CD4-positive, alpha-beta T cell treated with Interleukin-17A for 4 hours (primary cell): ENCODE measurements at places on chromosomes 5 and 9.

DNA sequence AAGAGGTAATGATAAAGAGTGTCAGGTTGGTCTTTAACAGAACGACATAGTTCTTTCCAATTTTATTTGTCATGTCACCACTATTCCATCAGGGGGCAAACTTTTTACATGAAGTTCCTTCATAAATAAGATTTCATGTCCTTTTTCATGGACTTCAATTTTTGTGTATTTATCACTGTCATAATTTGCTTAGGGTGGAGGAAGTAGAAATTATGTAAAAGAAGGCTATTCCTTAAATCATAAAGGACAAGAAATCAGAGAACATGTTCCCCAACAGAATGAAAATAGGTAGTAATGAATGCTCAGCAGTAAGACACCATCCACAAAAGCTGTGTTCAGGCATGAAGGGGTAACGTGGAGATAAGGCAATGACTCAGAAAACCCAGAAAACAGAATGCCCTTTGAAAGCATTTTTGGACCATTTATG lies 72.7 kb downstream of the ZFAND5 start:
- no peak for DNase-seq

DNA sequence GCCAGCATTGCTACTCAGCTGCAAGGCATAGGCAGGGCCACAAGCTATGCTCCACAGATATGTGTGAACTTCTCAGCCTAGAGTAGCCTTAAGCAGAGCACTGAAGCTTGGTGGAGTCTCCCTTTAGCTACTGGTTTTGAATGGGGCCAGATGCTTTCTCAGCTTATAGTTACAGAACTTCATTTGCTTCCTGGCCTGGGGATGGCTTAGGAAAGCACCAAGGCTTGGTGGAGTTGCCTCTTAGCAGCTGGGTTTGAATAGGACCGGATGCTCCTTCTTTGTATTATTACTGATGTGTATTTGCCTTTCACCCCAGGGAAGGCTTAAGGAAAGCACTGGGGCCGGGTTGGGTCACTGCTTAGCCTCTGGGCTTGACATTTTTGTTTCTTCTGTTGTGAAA lies 497.8 kb upstream of the SEMA6A start:
- DNase-seq, result no peak

- no peak for DNase-seq
These were observed 22.2 kb downstream of the SHB start for GRCh38 chr9:38046661-38047300.

DNA sequence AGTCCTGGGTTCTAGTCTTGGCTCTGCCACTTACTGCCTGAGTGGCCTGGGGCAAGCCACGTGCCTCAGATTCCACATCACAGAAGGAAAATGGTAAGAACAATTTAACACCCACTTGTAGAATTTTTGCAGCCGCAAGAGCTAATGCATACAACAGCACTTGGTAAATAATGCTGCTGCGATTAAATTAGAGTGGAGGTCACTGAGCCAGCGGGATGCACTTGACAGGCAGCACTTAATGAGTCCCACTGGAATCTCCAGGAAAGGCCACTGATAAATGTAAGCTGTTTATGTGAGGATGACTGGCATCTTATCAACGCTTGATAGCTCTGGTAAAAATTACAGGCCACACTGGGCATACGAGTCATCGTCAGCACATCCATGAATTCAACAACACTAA lies 59.4 kb upstream of the UBTD2 start:
- DNase-seq, result no peak

GRCh38 chr5:172846249-172846648 lies 12.2 kb downstream of the ERGIC1 start:
- DNase-seq, result no peak

DNA sequence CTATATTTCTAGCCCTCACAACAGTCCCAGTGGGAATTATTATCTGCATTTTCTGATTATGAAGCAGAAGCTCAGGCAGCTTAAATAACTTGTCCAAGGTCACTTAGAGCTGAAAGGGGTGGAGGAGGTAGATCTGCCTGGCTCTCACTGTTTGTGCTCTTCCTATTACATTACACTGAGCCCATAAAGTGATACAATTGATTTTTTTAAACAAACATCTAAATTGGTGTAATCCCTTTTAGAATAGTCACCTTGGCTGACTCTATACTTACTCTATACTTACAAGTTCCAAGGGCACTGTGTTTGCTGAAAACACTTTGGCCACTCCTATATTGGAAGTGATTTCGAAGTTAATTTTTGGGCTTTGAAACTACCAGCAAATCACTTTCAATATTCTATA lies 144.7 kb downstream of the APBA1 start:
- DNase-seq, result no peak

DNA sequence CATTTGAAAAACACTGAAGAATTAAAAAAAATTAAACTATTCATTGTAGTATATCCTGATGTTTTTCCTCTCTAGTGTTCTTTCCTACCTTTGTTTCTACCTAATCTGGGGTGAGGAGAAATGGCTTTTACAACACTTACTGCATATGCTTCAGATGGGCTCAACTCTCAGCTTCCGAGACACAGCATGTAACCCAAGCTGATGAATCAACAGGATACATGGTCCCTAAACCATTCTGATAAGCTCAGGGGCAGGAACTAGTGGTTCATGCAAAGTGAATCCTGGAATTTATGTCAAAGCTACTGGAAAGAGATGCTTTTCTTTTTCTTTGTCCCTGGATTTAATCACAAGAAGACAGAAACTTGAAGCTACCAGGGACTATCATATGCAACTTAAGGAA lies 672.5 kb upstream of the RORB start:
- no peak for DNase-seq

DNA sequence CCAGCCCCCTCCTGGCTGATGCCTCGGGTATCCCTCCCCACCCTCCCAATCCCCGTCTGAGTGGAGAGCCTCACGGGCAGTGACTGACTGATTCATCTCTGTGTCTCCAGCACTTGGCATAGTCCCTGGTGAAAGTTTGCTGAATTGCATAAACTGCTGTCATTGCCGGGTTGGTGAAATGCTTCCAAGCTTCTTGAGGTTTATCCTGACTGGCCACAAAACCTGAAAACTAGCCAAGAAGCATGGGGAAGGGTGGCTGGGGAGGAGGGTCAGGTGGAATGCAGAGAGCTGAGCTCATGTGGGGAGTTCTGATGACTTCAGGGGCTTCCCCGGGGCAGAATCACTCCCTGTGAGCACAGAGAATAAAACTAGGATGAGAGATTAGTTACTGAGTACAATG lies 56.9 kb upstream of the GGTA1 start:
- no peak for DNase-seq

DNA sequence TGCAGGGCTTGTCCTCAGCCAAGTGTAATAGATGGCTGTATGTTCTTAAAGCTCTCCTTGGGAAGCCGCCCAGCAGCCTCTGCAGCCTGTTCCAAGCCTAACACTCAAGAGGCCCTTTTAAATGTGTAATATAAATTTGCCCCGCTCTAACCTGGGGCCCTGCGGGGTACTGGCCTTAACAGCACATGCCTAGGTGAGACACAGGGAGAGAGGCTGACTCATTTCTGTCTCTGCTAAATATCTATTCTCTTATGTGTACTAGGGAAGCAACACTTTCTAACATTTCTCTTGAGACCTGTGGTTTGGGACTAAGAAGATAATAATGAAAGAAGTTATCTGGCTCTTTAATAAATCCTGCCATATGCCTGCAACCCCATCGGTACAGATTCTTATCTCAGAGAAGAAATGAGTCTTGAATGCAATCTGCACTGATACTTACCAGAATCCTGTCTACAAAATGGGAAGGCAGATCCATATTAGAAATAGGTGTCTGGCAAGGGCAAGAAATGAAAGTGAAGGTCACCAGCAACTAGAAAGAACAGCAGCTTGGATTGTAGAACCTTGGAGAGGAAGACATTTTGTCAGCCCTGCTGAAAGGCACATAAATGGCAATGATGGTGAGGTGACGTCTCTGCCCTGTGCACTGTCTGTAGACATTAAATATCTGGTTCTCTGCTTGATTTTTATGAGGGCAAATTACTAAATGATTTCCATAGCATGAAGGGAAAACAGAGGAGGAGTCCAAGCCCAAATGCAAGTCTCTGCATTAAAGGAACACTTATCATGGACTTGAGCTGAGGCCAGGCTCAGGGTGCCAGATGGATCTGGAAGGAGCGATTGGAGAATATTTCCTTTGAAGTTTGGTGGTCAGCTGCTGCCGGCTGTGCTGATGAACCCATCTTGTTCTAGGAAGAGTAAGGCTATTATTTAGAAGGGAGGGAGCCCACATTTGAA lies 14.5 kb upstream of the TGFBI start:
- DNase-seq, result no peak

GRCh38 chr9:5563886-5564285 lies 53.6 kb downstream of the PDCD1LG2 start:
- DNase-seq, result no peak

GRCh38 chr9:2299843-2300205 lies 284.7 kb downstream of the SMARCA2 start:
- DNase-seq, result no peak

DNA sequence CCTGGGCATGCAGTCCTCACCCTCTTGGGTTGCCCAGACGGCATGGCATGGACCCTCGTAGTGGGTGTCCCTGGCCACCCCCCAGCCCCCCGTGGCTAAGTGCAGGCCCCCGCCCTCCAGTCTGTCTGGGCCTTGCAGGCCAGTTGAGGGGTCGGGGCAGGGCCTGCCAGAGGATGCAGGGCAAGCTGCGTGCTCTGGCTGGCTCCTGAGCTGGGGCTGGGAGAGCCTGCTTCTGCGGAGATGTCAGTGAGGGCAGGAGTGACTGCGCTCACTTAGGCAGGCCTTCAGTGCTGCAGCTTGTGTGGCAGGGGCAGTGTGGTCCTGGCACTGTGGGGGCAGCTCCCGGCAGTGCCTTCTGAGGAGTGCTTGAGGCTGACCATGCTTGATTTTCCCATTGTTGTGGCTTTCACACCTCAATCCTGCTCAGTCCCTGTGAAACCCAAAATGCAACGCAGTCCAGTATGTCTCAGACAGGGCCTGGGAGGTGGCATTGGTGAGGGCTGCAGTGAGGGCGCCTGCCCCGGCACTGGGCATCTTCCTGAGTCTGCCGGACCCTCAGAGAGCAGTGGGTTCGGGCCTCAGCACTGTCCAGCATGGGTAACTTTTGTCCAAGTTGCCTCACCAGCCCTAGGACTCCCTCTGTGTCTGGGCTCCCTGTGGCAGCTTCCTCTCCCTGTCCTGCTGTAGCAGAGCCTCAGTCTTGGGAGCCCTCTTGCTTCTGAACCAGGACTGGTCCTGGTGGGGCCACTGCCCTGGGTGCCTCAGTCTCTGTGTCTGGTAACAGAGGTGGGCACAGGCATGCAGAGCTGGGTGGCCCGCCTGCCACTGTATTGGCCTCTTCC lies 93.0 kb downstream of the PHF2 start:
- no peak for DNase-seq

GRCh38 chr9:114701988-114702387 lies 20.0 kb upstream of the TEX48 start:
- DNase-seq, result no peak

DNA sequence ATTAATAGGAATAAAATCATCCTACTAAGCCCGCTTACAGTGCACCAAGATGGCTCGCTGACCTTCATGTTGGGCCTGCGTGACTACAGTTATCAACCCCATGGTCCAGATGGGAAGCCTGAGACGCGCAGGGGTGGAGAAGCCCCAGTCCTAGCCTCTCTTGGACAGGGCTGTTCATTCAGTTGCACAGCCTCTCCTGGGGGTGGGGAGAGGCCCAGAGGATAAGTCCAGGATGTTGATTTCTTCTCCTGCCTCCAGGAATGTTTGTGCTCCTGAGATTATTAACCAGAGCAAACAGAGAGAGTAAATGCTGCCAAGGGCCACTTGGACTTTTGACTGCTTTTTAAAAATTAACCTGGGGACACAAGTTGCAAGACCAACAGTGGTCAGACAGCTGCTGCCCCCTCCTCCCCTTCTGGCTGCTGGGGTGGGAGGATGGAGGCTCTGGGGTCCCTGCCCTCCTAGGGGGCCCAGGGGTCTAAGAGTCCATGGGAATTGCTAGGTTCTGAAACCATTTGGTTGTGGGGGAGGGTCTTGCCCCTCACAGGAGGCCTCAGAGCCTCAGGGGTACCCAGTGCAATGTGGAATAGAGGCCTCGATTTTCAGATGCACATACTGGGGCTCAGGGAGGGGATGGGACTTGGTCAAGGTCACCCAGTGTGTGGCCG lies 2.8 kb upstream of the AMBP start:
- no peak for DNase-seq

DNA sequence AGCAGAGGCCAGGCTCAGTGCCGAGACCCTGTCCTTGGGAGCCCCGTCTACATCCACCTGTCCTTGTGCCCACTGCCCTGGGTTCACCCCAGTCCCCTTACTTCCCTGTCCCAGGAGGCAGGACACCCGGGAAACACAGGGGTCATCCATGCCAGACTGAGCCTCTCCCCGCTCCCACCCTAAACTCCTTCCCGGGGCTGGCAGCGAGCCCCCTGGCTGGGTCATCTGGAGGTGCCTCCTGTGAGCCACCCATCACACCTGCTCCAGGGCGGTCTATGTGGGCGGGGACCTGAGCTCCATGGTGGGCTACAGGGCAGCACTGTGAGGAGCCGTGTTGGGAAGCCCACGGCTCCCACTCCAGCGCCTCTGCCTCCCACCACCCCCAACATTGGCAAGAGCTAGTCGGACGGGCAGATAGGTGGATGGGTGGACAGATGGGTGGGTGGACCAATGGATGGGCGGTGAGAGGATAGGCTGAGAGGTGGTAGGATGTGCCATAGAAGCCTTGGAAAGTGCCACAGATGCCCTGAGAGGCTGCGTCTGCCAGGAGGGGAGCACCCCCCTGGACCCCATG lies 42.5 kb upstream of the RXRA start:
- no peak for DNase-seq
